ENCODE measurements at places on chromosomes 4 and X.

- DNase-seq = no peak
These were observed 26.9 kb upstream of the RASGEF1B start for GRCh38 chr4:81498551-81499099.

DNA sequence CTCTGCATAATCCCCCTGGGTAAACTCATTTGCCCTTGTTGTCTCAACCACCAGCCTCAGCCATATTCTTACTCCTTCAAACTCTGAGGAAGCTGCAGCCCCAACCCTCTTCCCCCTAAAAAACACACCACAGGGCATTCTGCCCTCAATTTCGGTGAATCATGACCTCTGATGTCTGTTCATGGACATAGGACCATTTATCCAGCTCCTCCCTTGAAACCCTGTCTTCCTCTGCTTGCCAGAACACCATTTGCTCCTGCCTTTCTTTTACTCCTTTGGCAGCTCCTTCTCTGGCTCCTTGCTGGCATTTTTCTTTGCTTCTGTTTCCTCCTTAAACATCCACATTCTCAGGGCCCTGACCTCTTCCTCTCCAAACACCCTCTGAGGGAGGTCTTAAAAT is 87.1 kb downstream of the ITIH6 start:
- no peak for DNase-seq

DNA sequence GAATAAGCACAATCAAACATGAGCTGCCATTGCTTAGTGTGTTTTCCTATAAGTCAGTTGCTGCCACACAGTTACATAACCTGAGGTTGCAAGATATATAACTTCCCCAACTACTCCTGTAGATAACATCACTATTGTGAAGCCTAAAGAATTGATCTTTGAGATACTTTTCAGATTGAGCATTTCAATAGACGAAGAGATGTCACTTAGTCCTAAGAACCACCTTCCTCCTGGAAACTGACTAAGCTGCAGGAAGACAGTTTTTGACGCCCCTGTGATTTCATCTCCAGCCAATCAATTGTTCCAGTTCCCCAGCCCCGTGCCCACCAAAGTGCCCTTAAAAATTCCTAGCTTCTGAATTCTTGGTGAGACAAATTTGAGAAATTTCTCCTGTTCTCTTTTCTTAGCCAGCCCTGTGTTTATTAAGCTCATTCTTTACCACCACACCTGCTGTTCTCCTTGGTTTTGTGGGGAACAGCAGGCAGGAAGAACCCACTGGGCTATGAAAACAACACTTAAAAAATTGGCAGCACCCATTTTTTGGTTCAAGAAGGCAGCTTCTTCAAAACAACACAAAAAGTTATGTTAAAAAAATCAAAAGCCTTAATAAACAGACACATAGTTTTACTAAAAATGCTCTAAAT is 317.1 kb upstream of the PABPC4L start:
- no peak for DNase-seq

- no peak for DNase-seq
These were observed 102.6 kb downstream of the PDE5A start for GRCh38 chr4:119525771-119526712.

- no peak for DNase-seq
These were observed 397.9 kb downstream of the PPP3CA start for GRCh38 chr4:100949350-100949935.

All from activated CD8-positive, alpha-beta memory T cell treated with anti-CD3 and anti-CD28 coated beads for 48 hours (primary cell).